ENCODE measurements at places on chromosomes 13 and 19.

DNA sequence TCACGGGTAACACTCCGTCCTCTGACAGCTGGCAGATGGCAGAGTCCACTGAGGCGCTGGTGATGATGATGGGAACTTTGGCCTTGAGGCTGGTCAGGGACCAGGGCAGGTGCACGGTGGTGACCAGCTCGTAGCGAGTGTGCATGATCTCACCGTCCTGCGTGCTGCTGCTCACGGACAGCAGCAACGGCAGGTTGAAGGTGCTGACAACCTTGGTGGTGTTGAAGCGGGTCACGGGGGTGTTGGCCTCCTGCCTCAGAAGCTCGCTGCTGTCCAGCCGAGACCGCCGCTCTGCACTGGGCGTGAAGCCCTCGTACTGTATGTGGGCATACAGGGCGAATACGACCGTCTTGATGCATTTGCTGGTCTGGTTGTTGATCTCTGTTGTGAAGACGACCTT lies 11.6 kb downstream of the ARRDC5 start:
- DNase-seq, result no peak

GRCh38 chr19:42074513-42075363 lies 1.2 kb upstream of the ZNF574 start:
- DNase-seq, result no peak

DNA sequence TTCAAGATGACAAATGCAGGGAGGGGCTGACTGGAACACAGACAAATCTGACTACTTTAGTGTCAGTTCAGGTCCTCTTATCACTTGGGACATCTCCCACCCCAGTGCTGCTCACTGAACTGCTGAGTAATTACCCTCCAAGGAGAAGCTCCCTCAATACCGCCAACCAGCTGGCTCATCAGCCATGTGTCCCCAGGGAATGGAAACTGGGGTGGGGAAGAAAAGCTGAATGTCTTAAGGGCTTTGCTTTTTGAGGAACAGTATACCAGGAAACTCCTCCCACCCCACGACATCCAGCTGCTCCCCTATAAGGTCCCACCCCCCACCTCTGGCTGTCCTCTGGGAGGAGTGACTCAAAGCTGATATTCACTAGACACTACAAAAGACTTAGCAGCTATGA lies 2.0 kb downstream of the ZNF823 start:
- no peak for DNase-seq

GRCh38 chr19:19657397-19657783 lies 6.1 kb downstream of the ATP13A1 start:
- DNase-seq, result no peak

GRCh38 chr19:13707915-13708314 lies 56.4 kb upstream of the MRI1 start:
- no peak for DNase-seq

DNA sequence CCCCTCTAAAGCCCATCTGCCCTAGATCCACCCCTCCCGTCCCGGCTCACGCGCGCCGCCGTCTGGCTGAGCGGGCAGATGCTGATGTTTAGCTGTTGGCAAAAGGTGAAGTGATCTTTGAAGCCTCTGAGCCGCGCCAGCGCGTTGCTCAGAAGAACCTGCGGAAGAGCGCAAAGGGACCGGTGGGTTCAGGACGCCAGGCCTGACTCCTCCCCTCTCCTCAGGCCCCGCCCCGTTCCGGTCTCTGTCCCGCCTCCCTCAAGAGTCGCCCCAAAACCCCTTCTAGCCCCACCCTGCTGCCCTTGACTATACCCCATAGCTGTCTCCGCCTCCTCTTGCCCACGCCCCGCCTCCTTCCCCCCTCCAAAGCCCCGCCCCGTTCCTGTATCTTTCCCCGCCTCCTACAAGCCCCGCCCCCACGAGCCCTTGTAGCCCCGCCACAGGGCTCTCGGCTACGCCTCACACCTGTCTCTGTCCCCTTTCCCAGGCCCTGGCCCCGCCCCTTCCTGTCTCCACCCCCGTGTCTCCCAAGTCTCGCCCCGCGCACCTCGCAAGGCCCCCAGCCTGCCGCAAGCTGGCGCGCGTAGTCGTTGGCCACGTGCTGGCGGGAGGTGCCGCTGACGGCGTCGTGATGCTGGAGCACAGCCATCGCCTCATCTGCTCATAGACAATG lies 9.5 kb downstream of the MAN2B1 start:
- no peak for DNase-seq

DNA sequence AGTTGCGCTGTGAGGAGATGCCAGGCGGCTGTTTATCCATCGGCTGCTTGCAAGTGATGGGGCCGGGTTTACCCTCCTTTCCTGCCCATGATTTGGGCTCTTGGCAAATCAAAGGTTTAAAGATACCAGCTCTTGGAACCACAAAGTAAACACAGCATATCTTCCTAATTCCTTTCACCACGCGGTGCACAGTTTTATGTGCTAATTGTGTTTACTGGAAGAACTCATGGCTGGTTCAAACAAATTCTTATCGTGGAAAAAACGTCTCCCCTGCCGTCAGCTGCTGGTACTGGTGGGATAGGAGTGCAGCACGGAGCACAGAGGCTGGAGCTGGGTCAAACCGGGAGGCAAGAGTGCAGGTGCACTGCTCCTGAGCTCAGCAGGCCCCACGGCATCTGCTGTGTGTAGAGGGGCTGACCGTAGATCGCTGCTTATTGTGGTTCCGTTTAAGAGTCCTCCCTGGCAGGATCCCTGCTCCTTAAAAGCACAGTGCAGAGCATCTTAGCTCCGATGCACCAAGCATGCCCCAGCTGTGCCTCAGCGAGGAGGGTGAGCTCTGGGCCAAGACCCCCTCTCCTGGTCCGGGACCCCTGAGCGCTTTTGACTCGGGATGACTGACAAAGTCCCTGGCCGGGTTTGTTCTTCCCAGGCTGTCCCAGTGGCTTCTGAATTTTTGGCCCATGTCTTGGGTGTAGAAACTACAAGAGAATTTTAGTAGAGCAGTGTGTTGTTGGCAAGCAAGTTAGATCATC lies 51.3 kb upstream of the GAS6 start:
- no peak for DNase-seq

DNA sequence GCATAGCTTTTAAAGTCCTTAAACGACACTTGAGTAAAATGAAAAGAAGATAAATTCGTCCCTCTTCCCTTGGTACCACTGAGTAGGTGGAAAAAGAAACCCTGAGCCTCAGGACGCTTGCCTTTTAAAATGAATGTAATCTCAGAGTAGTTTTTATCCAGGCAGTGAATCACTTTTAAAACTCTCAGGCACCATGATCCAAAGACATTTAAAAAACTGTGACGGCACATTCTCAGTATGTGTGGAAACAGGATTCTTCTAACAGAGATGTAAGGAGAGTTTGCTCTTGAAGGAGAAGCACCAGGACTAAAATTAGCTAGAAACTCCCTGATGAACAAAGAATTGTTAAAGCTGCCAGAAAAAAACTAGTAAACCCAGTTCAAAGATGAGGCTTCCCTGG lies 105.7 kb upstream of the SLC15A1 start:
- no peak for DNase-seq

DNA sequence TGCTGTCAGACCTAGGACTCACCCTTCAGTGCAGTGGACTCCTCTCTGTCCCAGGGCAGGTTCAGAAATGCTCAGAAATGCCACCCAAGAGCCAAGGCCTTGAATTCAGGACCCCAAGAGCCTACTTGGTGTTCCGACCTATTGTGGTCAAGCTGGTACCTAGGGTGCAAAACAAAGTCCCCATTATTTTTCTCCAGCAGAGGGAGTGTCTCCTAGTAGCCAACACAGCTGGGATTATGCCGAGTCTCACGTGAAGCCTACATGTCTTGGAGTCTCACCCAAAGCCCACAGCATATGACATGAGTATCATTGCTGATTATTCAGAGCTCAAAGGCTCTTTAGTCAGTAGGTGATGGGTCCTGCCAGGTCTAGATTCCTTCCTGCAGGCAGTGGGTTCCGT lies 671.1 kb upstream of the SPRY2 start:
- no peak for DNase-seq

DNA sequence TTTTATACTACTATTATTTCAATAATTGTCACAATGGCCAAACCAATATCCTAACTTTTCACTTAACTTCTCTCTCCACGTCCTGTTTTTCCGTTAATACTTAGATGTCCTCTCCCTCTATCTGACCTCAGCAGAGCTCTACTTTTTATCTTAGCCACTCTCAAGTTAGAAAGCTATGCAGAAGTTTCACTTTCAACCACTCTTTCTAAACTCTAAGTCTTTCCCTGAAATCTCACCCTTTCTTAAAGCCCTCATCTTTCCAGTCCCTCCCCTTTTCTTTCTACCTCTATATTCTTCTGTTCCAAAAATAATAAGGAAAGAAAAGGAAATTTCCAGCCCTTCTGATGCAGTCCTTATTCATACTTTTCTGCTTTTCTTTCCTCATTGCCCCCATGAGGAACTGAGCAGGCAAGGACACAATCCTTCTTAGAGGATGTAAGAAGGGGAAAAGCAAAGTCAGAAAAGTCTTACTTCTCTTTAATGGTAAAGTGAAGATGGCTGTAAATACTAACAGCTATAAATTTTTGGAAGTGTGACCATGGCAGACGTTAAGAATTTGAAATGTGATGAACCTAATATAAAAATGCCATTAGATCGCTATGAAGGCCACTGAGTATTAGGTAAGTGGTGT lies 23.0 kb downstream of the FAM216B start:
- no peak for DNase-seq

- no peak for DNase-seq
Observed at GRCh38 chr19:3818918-3819317, 32.7 kb upstream of the MATK start.

GRCh38 chr13:107450931-107451330 lies 764.4 kb downstream of the LIG4 start:
- no peak for DNase-seq

DNA sequence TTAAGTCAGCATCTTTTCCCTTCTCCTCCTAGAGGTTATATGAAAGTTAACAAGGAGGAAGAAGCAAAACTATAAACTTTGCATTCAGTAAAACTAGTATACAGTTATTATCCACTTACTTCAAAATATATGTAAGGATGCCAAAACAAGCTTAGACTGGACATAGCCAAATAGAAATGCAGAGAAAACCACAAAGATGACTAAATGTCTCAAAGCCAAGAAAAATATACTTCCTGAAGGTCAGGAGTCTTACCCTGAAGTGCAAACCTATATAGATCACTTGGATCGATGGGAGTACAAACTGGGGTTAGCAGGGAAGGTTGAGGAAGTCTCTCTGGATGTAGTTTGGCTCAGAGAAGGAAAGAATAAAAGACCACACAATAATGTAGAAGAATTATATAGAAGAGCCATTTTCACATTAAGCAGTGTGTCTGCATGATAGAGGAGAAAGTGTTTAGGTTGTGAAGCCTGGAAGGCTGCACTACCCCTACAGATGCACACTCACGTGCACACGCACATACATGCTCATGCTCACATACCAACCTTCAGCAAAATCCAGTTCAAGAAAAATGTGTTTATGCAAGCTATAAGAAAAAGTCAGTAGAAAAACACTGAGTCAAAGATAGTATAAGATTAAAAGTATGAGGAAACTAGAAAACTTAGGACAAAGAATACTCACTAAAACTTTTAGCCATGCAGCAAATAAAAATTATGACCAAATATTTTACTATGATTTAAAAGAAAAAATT lies 112.1 kb upstream of the RXFP2 start:
- no peak for DNase-seq

DNA sequence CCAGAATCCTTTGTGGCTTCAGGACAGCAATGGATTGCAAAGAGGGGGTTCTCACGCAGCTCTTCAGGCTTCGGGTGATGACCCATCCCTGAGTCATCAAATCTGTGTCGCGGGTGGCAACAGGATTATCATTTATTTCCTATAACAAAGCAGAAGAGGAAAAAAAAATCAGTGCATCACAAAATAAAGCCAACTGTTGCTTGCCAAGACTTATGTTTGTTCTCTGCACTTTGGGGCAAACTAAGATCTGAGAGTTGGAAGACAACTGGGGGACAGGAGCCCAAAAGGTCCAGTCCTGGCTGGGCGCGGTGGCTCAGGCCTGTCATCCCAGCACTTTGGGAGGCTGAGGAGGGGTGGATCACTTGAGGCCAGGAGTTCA lies 6.4 kb downstream of the GNA15 start:
- DNase-seq, result no peak

DNA sequence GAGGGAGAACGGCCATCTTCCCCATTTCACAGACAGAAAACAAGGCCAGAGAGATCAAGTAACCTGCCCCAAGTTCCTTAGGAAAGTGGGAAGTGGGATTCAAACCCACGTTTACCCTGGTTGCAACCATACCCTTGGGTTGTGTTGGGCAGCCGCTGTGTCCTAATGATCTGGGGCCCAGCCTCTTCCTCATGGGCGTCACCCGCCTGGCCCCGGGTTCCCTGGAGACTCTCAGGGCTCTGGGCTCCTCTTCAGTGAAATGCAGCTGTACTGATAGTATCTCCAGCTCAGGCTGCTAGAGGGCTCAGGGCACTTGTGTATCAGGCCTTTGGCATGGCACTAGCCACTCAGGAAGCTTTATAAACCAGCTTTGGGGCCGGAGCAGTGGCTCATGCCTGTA lies 9.8 kb downstream of the TMED1 start:
- no peak for DNase-seq

GRCh38 chr19:42282819-42283187 lies 13.8 kb downstream of the CIC start:
- no peak for DNase-seq

GRCh38 chr13:79406597-79406908 lies 498 bp upstream of the RBM26 start:
- no peak for DNase-seq

DNA sequence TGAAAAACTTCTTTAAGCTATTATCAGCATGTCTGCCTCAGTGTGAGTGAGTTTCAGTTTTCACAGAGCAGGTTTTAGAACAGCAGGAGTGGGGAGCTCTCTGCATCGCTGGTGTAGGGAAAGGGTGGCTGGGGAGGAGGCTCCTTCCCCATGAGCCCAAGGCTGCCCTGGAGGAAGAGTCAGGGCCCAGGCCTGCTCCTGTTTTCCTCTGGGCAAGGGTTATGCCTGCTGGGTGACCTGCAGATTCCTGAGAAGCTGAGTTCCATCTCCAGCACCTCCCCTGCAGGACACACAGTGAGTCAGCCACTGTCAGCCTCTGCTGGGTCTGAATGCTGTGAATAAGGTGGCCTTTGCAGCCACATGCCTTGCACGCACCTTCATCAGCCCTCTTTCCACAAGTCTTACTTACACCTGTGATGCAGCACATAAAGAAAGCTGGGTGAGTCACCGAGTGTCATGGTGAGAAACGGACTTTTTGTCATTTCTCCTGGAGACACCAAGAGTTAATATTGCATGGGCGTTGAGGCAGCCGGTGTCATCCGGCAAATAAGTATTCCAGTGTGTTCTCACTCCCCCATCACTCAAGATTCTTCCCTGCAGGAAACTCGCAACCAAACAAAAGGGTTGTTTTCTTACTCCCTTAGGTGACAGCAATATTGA lies 186.4 kb upstream of the KL start:
- DNase-seq, result no peak

GRCh38 chr19:44752123-44752815 lies 3.8 kb downstream of the BCL3 start:
- DNase-seq, result no peak

- no peak for DNase-seq
Observed at GRCh38 chr13:110690516-110690915, 15.4 kb downstream of the CARS2 start.

- DNase-seq, result no peak
Observed at GRCh38 chr13:41059456-41060081, 1.7 kb upstream of the WBP4 start.

- no peak for DNase-seq
Observed at GRCh38 chr13:60326273-60326672, 70.7 kb upstream of the TDRD3 start.

Measured in COR-L47 (cell line).